Activated naive CD4-positive, alpha-beta T cell treated with anti-CD3 and anti-CD28 coated beads, Interleukin-2, amount 10 ng/mL, durations not matched to agents 5 hours and 36 hours (primary cell): ENCODE measurements at places on chromosomes 16 and 17. TPM values are rescaled to one million over a fixed set of nuclear protein-coding genes. Genes with fewer than 3 reads are reported as not detected.

FOXF1 gene
- not detected for total RNA-seq

COQ7 gene
- total RNA-seq, result 13.6 TPM

KRT222 gene
- not detected for total RNA-seq

SLC35G3 gene
- total RNA-seq, result not detected

IKZF3 gene
- 25.4 TPM for total RNA-seq

CDH5 gene
- not detected for total RNA-seq

WNK4 gene
- total RNA-seq, result 0.26 TPM

CCL23 gene
- not detected for total RNA-seq

TUBB3 gene
- total RNA-seq, result 0.58 TPM

GNG13 gene
- not detected for total RNA-seq

MMP2 gene
- total RNA-seq, result not detected

TLE7 gene
- not detected for total RNA-seq

ITPRIPL2 gene
- total RNA-seq, result 0.66 TPM

PHOSPHO1 gene
- total RNA-seq, result not detected

NAE1 gene
- total RNA-seq, result 61.5 TPM

JPT2 gene
- 47.1 TPM for total RNA-seq

PRAC2 gene
- not detected for total RNA-seq

GGNBP2 gene
- 104 TPM for total RNA-seq

IRX5 gene
- 0.25 TPM for total RNA-seq

CCDC78 gene
- 2.1 TPM for total RNA-seq

ASPHD1 gene
- total RNA-seq, result not detected

CDK3 gene
- 5.5 TPM for total RNA-seq

ASIC2 gene
- not detected for total RNA-seq

TNFSF12 gene
- total RNA-seq, result 103 TPM

IL32 gene
- total RNA-seq, result 2,121 TPM

MSLN gene
- not detected for total RNA-seq

PDILT gene
- total RNA-seq, result not detected

KRTAP1-1 gene
- not detected for total RNA-seq

TPSG1 gene
- total RNA-seq, result not detected

TOM1L1 gene
- total RNA-seq, result not detected

ITGA2B gene
- total RNA-seq, result 0.40 TPM

OR3A3 gene
- not detected for total RNA-seq

PRDM7 gene
- not detected for total RNA-seq

ZNF785 gene
- 19.7 TPM for total RNA-seq

SNN gene
- 31.9 TPM for total RNA-seq

SEBOX gene
- total RNA-seq, result not detected

UNC45B gene
- 0.10 TPM for total RNA-seq

KRT12 gene
- total RNA-seq, result not detected

TPPP3 gene
- total RNA-seq, result not detected

CD68 gene
- 9.8 TPM for total RNA-seq

CLEC19A gene
- not detected for total RNA-seq

SLC2A4 gene
- total RNA-seq, result not detected

ICAM2 gene
- total RNA-seq, result 124 TPM

LHX1 gene
- total RNA-seq, result not detected
